ENCODE measurements at places on chromosomes 7 and 10.
A peak's percentile ranks its signal among the peaks of the same experiment; 100 is the strongest.

GRCh38 chr7:143953421-143953820 lies 1.2 kb upstream of the OR2F1 start:
- DNase-seq: no peak

GRCh38 chr10:64733980-64734379 lies 1212.8 kb downstream of the REEP3 start:
- no peak for DNase-seq

- no peak for DNase-seq
These were observed 752.8 kb downstream of the KCNMA1 start for GRCh38 chr10:76884673-76885275.

- DNase-seq: peak; percentile 58
These were observed 86.1 kb upstream of the PPP2R2D start for GRCh38 chr10:131814567-131815265.

DNA sequence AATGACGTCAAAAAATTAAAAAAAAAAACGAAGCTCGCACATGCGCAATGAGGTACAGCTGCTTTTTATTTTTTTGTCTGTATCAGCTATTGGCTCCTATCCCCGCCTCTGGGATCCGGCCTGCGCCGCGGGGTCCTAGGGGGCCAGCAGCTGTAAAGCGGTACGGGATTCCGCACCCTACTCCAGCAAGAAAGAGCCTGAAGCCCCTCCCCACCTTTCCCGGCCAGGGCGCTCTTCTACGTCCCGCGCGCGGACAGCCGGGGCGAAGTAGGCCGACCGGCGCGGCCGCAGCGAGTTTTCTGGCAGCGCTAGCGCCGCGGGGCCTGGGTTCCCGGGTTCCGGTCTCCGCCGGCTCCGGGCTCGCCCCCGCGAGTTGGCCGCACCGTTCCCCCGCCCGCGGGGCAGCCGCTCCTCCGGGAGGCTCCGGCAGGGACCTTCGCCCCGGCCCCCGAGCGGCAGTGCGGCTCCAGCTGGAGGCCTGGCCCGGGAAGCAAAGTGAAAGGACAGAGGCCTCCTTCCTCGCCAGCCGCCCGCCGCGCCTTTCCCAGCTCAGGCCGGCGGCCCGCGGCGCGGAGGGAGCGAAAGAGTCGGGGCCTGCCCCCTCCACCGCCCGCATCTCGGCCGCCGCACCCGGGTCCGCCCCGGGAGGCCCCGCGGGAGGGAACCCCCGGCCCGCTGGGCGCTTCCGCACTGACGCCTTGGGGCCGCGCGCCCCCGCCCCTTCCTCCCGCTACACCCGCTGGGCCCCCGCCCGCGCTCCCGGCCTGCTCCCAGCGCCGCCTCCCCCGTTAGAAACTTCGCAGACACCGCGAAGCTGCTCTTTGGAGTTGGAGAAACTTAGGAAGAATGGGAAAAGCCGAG lies 4.7 kb upstream of the SPAG6 start:
- peak; percentile 83 for DNase-seq

DNA sequence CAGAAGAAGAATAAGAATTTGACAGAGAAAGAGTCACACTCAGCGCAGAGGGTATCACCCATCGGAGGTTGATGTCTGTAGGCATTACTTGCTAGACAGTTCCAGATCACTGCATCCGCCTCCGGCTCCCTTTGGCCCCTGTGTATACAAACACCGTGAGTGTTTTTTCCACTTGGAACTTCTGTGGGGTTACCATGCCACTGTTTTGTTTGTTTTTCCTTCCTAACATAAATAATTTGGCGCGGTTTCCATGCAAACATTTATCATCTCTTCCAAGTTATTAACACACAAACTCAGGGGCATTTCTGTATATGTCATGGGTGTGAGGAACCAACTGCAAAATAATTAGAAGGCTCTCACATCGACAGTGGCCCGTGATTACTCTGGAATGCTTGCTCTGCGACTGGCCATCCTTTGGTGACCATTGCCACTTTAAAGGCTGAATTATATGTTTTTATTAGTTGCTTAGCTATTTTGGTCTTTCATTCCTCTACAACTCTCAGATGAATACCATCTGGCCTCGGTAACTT lies 612.2 kb upstream of the MKI67 start:
- DNase-seq: no peak

GRCh38 chr10:103897241-103897774 lies 20.7 kb downstream of the STN1 start:
- no peak for DNase-seq

DNA sequence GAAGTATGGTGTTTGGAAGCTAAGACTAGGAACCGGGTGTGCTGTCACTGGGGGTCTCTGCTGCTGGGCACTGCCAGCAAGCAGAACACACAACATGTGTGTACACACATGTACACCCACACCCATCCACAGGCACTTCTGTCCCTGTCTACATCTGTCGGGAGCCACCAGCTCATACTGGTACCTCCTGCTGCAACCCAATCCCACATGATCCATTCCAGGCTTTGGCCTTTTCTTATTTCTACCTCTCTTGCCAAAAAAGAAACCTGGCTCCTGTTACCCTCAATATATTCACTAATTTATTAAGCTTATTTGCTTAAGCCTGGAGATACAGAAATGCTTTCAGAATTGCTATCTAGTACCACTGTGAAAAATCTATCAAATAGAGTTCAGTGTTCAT lies 246.0 kb downstream of the DIP2C start:
- DNase-seq: no peak

GRCh38 chr10:105644978-105645377 lies 1003.9 kb downstream of the SORCS3 start:
- no peak for DNase-seq

GRCh38 chr7:44101303-44101965 lies 2.7 kb upstream of the AEBP1 start:
- DNase-seq: no peak

DNA sequence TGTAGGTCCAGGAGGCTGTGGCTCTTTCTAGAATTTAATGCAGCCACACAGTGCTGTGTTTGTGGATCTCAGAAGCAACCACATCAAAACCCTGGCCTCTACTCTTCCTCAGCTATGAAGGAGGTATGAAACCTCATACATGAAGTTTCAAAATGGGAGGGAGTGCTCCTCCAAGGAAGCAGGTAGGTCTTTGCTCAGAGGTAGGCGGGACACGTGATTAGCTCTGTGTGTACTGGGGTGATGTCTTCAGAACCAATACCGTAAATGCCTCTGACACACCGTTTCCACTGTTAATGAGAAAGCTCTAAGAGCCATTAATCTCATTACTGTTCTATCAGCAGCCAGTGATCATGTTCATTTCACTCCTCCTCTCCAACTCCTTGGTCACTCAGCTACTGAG lies 126.1 kb downstream of the PLXNA4 start:
- no peak for DNase-seq

DNA sequence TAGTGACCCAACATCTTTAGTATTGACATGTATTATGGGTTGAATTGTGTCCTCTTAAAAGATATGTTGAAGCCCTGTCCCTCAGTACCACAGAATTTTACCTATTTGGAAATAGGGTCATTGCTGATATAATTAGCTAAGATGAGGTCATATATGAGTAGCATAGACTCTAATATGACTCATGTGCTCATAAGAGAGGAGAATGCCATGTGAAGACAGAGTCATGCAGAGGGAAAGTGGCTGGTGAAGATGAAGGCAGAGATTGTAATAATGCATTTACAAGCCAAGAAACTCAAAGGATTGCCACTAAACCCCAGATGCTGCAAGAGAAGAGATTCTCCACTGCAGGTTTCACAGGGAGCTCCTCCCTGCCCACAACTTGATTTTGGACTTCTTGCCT lies 496.4 kb downstream of the KIF20B start:
- no peak for DNase-seq

DNA sequence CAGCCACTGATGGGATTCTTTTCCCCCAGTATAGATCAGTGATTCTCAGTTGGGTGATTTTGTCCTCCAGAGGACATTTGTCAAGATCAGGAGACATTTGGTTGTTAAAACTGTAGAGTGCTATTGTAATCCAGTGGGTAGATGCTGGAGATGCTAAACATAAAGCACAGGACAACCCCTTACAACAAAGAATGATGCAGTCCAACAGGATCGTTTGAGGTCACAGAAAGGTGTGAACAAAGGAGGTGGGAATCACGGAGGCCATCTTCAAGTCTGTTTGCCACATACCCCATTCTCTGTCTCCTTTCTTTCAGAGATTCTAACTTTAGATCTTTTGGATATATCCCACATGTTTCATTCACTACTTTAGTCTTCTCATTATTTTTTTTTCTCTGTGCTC lies 69.0 kb downstream of the HELLS start:
- no peak for DNase-seq

DNA sequence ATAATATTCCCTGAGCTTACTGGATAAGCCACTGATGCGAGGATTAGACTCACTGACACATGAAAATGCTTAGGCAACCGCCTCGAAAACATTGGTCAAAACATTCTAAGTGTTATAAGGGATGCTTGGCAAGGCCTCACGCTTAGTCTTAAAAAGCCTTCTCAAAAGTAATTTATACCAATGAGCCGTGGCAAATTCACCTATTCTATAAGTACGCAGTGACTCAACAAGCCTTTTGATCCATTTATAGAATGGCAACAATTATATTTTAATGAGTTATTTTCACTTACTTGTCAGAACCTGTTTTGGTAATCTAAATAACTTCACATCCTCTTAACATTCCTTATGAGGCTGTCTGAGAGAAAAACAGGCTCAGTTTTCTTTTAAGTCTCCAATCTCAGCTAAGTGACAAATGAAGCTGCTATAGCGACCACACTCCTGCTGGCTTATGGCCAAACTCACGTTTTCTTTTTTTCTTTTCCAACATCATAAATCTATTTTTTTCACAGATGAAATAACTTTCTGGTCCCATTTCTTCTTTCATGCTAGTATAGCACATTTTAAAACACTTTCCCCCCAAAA lies 121.2 kb upstream of the AFAP1L2 start:
- no peak for DNase-seq

- no peak for DNase-seq
These were observed 148.4 kb downstream of the TMEM26 start for GRCh38 chr10:61304746-61305145.

DNA sequence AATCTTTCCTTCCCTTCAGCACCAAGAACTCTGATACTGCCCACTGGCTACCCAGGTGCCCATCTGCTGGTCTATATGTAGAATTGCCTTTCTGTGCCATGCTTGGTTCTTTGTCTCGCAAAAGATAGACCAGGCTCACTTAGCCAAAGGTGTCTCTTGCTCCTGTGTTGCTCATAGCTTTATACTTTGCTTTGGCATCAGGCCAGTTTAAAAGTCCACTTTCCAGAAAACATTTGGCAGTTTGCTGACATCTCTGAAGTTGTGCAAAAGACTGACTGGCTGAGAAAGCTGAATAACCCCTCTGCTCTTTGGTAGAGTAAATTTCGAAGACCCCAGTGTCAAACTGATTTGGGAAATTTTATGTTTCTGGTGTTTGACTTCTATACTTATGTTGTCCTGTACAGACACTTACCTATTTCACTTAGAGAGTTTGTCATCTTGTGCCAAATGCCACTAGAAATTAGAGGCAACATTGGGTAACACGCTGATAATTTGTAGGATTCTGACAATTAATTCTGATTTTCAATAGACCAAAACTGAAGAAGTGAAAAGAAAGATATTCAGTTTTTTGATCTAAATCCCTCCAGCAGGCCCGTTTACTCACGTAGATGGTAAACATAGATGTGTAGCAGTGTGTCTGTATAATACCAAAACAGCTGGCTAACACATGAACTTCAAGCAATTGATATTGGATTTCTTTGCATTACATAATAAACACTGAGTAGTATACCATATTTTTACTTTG lies 91.1 kb downstream of the CPED1 start:
- DNase-seq: no peak

DNA sequence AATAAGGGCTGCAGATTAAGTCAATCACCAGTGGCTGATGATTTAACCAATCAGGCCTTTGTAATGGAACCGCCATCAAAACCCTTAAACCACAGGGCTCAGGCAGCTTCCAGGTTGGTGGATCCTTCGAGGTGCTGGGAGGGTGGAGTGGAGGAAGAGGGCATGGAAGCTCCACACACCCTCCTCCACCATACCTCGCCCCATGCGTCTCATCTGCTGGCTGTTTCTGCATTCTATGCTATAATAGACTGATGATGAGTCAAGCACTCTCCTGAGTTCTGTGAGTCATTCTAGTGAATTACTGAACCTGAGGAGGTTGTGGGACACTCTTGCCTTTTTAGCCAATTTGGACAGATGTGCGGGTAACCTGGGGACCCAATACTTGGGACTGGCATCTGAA lies 43.9 kb downstream of the CHST15 start:
- no peak for DNase-seq

GRCh38 chr7:157688533-157689268 lies 351.9 kb downstream of the DNAJB6 start:
- DNase-seq: peak; percentile 63

DNA sequence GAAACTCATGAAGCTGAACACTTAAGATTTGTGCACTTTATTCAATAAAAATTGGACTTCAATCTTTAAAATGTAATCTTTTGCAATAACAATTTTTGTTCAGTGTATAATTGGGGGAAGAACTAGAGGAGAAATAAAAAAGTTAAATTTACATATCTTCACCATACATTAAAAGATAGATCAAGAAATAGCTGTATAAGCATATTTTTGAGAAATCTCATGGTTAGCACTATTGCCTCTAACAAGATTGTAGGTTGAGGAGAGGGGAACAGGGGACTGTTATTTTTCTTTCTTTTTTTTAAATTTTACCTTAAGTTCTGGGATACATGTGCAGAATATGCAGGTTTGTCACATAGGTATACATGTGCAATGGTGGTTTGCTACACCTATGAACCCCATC lies 5.3 kb downstream of the AMPH start:
- DNase-seq: no peak

DNA sequence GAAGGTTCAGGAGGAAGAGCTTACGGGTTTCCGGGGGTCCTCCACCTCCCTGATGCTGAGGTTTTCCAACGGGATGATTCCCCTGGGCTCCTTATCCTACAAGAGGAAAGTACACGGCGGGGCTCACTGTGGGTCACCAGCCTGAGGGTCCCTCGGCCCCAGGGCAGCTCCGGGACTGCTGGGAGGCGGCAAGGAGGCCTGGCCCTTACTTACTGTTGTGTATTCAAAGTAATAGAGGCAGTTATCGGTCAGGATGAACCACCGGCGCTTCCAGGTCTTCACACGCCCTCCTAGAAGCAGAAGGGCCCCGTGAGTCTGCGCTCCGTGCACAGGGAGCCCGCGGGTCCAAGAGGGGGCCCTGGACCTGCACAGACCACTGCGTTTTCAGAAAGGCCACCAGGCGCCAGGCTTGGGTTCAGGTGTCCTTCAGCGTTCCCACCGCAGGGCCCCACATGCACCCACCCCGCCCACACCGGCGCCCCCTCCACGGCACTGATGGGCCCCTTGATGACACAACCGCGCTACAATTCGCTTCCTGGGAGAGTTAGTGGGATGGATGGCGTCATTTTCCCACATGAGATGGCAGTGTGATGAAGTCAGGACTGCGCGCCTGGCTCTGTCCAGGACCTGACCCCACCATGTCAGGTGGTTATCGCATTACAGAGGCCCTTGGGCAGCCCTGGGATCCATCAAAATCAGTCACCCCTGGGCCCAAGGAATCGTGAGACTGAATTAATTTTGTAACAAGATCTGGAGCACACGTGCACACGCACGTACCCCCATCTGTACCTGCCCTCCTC lies 106.7 kb downstream of the CYTH3 start:
- DNase-seq: no peak
